ENCODE measurements at places on chromosomes 6 and 20.
A peak's percentile ranks its signal among the peaks of the same experiment; 100 is the strongest.

- DNase-seq, result no peak
Measured at GRCh38 chr6:326896-327537, 34.7 kb downstream of the DUSP22 start.

DNA sequence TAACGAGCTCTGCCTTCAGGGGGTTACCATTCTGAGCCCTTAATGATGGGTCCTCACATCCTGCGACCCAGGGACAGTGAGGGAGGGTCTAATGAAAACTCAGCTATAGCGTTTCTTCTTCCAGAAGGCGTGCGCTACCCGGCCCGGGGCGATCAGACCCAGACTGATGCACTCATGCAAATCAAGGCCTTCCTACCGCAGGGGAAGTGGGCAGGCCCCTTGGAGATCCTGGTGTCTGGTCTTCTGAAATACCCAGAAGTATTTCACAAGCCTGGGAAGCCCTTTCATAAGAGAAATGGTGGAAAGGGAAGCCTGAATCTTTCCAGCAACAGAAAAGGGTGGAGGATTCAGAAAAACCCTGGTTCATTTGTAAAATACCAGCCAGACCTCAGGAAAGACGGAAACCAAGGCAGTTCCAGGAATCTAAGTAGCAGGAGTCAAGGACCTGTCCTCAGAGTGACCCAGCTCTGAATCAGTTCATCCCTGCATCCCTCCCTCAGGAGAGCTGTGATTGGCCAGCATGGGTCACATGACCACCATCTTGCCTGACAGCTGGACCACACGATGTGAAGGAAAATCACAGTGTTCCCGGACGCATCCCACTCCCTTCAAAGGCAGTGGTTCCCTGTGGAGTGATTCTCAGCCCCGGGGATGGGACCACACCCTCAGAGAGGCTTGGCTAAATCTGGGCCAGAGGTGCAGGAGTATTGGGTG, 12.7 kb downstream of the BFSP1 start:
- DNase-seq, result no peak

DNA sequence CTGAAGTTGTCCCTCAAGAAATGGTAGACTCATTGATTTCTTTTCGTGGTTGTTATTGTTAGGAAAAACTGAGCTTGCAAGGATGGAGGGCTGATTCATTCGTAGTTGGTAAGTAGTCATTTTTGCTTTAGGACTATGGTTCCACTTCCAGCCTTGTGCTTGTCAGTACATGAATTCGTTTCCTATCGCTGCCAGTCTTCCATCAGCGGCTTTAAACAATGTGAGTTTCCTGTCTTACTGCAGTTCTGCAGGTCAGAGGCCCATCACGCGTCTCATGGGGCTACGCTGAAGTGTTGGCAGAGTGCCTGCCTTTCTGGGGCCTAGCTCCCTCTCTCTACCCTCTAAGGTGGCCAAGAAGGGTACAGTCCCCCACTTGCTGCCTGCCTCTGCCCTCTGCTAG, 11.4 kb upstream of the MDFI start:
- peak; percentile 98 for DNase-seq

- no peak for DNase-seq
Measured at GRCh38 chr20:58512808-58513552, 2.2 kb downstream of the APCDD1L start.

- DNase-seq, result no peak
Measured at GRCh38 chr6:5681480-5681879, 325.2 kb downstream of the NRN1 start.

DNA sequence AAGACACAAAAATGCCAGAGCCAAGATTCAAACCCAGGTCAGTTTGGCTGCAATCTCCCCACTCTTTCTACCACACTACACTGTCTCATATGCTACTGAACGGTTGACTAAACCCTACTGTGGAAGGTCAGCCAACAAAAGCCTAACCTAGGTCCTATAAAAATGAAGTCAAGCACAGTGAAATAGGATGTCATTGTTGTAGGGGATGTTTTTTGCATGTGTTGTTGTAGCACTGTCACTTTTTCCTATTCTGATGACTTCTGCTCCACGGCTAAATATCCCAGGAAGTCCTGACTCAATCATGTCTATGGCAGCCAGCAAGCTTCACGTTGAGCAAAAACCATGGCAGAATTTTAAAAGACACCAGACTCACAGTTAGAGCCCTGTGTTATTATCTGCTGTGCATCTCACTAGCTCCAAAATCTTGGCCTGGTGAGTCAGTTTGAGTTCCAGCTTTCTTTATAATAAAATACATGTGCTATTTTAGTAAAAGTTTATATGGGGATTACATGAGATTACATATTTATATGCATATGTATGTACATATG, 322.1 kb upstream of the NT5E start:
- no peak for DNase-seq

GRCh38 chr6:143397227-143398222, 53.0 kb downstream of the ADAT2 start:
- DNase-seq, result peak; percentile 100

DNA sequence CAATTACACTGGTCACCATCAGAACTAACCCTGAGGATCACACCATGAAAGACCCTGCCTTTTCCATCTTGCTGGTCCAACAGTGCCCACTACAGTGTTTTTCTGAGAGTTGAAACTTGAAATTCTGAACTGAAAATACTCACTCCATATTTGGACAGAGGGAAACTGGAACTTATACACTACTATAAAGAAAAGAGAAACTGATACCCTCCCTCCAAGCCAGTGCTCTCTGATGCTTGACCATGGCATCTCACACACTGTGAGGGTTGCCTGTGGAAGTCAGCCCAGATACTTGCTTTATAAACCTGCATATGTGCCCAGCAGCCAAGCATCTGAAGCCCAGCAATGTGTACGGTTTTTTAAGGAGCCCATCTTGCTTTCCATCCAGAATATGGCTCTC, 108.7 kb downstream of the FOXA2 start:
- DNase-seq, result no peak

GRCh38 chr20:57879779-57880570, 170.2 kb upstream of the PMEPA1 start:
- DNase-seq, result no peak

- no peak for DNase-seq
Measured at GRCh38 chr6:137413482-137413881, 80.7 kb downstream of the OLIG3 start.

GRCh38 chr6:143026696-143027449, 33.8 kb upstream of the AIG1 start:
- DNase-seq, result no peak

DNA sequence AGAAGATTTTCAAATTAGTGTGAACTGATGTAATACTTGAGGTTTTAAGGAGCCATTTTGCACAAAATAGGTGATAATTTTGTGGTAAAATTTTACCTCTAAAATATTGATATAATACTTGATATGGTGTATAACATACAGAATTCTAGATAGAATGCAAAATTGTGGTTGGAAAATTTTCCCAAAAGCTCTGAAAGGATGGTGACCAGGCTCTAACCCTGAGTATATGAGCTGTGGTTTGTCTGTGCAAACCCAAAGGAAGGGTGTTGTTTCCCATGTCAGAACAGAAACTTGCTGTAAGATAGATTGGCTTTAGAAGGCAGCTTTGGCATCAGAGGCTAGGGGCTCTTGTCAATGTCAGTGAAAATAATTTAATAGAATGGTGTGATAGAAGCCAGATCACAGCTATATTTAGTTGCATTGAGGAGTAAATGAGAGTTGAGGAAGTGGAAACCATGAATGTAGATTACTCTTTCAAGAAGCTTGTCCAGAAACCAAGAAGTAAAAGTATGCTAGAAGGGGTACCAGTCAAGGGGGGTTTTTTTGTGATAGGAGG, 257.7 kb downstream of the FARS2 start:
- DNase-seq, result no peak

DNA sequence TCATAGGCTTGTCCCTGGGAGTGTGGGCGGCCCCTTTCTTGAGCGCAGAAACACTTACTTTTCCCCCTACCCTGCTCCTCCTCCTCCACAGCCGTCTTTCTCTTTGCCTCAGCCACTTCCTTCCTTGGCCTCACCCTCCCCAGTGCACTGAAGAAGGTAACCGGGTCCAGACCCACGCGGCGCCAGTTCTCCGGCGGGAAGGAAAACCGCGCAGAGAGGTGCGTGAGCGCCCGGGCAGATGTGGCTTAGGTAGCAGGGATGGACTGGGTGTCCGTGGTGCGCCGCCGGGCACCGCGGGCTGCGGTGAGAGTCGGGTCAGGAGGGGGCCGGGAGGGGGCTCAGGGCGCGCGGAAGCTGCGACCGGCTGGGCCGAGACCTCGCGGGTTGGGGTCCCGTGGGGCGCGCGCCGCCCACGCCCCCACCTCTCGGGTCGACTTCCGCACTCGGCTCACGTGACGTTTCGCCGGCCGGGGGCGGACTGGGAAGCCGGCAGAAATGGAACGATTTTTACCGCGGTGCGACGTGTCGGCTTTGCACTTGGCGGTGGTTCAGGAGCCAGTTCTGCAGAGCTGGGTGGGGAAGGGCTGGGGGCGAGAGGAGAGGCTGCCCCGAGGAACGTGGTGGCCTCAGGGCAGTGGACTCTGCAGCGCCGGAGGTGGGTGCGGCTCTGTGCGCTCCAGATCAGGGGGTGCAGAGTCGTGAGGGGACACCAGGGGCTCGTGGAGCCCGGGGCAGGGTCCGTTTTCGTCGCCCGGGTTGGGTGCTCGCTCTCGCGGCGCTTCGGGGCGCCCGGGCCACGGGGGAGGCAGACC, at the start of gene ABRACL:
ABRACL (plus strand) TSS at position 88 of the 812 bp plus-strand sequence. CDS start 5,416 bp downstream, outside the sequence.
- no peak for DNase-seq

- DNase-seq, result no peak
Measured at GRCh38 chr6:141486942-141487341, 645.8 kb upstream of the GJE1 start.

DNA sequence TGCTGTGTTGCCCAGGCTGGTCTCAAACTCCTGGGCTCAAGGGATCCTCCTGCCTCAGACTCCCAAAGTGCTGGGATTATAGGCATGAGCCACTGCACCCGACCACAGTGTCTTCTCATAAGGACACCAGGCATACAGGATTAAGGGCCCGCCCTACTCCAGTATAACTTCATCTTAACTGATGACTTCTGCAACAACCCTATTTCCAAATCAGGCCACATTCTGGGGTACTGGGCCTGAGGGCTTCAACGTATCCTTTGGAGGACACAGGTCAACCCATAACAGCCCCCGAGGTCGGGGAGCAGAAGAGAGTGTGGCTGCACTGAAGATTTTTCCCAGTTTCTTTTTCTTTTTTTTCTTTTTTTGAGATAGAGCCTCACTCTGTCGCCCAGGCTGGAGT, 39.7 kb downstream of the SUN5 start:
- no peak for DNase-seq

DNA sequence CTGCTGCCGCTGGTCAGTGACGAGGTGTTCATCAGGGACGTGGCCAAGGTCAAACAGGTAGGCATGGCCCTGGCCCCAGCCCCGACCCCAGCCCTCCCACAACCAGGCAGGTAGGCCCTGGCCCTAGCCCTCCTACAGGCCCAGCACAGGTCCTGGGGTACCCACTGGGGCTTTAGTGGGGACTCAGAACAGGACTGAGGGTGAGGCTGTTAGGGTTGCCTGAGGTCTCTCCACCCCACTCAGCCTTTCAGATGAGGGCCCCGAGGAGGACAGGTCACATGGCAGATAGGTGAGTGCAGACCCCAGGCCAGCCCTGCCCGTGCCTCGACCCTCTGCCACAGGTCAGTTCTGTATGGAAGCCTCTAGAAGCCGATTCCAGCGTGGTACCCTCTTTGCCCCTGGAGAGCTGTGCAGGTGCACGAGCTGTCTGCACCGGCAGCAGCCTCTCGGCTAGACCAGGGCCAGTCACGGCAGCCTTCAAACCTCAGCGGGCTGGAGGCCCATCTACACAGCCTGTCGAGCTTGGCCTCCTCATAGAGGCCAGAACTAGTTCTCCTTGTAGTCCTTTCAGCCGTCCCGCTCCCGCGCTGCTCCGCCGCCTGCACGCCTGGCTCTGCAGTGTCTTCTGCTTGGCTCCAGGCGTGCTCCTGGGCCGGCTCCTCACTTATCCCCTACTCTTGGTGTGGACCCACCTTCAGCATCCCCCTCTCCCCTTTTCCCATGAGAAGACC, 35.5 kb downstream of the PYGB start:
- DNase-seq, result no peak

GRCh38 chr20:13863244-13863643, 78.4 kb downstream of the NDUFAF5 start:
- no peak for DNase-seq

DNA sequence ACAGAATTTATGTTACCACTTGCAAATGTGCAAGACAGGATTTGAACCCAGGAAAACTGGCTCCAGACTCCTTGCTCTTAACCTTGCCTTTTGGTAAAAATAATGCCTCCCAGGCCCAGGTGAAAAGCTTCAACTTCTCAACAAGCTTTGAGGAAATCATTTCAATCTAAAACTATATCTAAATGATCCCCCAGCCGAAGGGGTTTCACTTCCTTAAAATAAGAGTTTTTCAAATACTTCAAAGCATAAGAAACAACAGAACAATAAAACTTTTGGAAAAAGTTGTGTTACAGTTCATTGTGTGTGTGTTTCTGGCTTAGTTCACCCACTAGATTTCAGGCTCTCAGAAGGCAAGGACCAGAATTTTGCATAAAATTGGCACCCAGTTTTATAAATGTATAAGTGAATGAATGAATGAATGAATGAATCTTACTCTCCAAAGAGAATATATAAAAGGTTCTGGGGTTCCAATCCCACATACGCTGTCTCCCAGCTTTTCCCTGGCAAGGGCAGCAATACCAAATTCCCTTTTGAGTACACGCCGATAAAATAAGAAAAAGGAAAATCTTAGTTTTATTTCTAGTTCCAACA, 5.4 kb downstream of the OR2H2 start:
- no peak for DNase-seq

DNA sequence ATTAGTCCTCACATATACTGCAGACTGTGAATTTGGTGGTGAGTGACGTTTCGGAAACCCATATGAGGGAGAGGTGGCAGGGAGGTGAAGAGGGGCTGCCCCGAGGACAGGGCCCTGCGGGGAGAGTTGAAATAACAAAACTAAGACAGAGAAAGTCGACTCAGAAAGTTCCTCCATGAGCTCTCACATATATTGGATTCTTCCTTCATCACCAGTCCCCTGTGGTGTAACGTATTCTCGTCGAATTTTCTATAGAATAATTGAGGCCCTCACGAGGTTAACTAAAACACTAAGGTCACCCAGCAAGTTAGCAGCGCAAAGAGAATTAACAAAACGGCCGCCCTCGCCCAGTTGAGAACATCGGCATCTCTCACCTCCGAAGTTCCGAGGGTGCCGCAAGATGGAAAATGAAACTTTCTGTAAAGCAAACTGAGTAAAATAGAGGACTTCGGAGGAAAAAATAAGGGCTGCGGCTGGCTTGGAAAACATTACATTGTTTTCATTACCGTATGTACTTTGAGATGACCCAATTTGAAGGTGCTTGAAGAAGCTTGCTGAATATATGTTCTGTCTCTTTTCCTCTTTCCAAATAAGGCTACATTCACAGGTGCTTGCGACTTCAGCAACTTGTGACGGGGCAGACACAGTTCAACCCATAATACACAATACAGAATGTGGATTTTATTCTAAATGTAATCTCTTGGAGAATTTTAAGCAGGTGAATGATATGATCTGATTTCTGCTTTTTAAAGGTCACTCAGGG, 490.9 kb upstream of the JARID2 start:
- no peak for DNase-seq

GRCh38 chr20:45070932-45071632, 29.8 kb downstream of the KCNS1 start:
- DNase-seq, result peak; percentile 42

Measured in foreskin keratinocyte (primary cell).